ENCODE measurements at places on chromosomes 12 and 14.

DNA sequence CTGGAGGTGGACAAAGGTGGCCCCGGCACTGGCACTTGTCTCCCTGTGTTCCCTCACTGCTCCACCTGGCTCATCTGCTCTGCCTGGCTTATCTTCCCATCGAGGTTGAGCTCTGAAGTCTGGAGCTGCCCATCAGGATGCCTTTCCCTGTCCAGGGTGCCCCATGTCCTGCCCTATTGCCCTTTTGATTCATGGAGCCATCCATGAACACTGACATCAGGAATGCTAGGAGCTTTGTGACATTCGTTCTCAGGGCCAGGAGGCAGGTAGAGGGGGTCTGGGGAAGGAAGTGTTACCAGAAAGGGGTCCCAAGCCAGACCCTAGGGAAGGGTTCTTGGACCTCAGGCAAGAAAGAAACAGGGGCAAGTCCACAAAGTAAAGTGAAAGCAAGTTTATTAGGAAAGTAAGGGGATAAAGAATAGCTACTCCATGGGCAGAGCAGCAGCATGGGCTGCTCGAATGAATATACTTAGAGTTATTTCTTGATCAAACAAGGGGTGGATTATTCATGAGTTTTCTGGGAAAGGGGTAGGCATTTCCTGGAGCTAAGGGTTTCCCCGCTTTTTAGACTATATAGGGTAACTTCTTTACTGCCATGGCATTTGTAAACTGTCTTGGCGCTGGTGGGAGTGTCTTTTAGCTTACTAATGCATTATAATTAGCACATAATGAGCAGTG is 51.6 kb downstream of the RIN3 start:
- DNase-seq = no peak

DNA sequence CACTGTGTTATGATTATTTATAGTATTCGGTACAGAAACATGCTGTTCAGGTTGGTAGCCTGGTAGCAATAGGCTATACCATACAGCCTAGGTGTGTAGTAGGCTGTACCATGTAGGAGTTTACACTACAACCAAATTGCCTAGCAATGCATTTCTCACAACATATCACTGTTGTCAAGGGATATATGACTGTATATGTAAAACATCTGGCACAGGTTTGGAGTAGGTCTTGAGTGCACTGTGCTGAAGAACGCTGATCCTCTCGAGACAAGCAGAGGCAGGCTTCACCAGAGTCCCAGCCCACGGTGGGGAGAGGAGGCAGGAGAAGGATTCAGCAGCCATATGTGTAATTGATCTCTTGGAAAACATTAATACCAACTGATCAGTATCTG is 15.0 kb upstream of the TBX5 start:
- no peak for DNase-seq

- DNase-seq = no peak
These were observed 82.4 kb downstream of the NINJ2 start for GRCh38 chr12:580813-581212.

GRCh38 chr12:97075934-97076630 is 169.0 kb downstream of the NEDD1 start:
- DNase-seq = no peak

DNA sequence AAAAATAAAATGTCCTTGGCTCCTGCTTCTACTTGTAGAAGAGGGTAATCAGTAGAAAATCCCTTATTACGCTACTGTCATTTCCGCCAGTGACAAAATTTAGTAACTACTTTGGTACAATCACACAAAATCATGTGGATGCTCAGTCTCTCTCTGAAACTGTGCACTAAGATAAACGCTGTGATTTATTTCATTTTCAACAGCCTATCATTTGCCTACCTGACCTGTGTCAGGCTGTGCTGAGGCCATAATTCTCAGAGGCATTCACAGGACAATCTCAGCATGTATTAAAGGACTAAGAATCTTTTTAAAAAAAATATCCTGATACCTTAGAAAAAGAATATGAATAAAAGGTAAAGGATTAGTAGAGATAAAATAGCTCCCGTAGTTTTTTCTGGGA is 226.0 kb downstream of the RASSF9 start:
- no peak for DNase-seq

DNA sequence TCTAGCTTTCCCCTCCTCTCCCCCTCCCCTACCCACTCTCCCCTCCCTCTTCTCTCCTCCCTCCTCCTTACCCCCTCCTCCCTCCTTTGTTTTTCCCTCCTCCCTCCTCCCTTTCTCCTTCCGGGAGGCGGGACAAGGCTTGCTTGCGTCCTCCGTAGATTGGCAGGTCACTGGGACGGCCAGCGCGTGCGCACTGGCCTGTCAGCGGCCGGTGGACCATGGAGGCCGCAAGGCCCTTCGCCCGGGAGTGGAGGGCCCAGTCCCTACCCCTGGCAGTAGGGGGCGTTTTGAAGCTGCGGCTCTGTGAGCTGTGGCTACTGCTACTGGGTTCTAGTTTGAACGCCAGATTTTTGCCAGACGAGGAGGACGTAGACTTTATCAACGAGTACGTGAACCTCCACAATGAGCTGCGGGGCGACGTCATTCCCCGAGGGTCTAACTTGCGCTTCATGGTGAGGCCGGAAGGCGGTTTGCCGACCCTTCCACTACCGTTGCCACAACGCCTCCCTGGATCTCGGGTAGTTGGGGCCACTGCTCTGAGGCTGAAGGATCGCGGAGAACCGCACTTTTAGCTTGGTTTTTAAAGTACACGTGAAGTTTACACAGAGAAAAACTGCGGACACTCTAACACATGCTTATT is at the start of gene GLIPR1L2:
Gene GLIPR1L2, plus strand, starts transcription at position 191 of the 640 bp plus-strand sequence. Its CDS starts 28 bp downstream, at position 219.
- DNase-seq = peak; percentile 99

DNA sequence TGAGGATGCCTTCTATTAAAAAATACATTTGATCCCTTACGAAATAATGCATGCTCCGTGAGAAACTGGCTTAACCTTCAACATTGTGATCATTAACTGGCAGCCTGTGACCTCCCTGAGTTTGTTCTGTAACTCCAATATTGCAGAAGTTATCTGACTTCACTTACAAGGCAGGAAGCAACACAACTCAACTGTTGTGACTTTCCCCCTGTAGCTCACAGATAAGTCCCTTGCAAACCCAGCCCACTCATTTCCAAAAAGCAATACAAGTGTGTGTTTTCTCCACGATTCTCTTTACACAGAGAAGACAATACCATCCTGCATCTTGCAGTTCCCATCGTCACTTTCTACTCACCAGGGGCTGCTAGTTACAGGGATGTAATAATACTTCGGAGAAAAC is 304.7 kb upstream of the TMEM132C start:
- DNase-seq = no peak

GRCh38 chr12:55725556-55725955 is 3.3 kb downstream of the CD63 start:
- DNase-seq = no peak

- DNase-seq = no peak
These were observed 5.8 kb upstream of the TMEM63C start for GRCh38 chr14:77175843-77176242.

DNA sequence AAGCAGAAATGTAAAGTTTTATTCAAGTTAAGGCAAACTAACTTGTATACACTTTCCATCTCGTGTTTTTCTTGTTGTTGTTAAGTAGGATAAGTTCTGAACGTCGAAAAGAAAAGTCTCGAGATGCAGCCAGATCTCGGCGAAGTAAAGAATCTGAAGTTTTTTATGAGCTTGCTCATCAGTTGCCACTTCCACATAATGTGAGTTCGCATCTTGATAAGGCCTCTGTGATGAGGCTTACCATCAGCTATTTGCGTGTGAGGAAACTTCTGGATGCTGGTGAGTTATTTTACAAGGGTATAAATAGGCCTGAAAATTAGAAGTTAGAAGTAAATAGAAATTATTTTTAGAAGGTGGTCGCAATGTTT is 25.0 kb downstream of the HIF1A start:
- DNase-seq = no peak

DNA sequence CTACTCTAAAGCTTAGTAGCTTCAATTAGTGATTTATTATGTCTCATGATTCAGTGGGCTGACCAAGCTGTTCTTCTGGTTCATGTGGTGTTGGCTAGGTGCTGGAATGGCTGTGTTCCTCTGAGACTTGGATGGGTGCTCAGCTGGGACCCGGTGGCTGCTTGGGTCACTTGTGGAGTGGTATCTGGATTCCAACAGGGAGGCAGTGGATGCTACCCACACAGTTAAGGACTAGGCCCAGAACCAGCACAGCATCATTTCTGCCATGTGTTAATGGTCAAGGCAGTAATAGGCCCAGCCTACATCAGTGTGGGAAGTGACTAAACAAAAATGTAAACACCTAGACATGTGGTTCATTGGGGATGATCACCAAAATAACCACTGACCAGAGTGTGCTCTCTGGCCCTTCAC is 72.2 kb downstream of the FGD4 start:
- DNase-seq = no peak

GRCh38 chr14:76767681-76768656 is 6.7 kb downstream of the VASH1 start:
- DNase-seq = peak; percentile 79

DNA sequence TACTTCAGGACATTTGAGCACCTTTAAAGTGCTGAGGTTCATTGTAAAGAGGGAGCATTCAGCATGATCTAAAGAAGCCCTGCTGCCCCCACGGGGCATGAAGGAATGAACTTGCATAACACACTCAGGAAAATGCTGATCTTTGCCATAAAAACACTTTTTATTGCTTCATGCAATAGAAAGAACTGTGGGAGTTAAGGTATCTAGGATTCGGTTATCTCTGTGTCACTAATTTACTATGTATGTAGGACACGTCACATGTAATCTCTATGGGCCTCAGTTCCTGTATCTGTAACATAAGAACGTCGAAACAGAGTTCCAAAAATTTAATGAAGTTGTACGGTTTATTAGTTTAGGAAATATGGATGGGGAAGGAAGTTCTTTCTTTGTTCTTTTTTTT is 33.0 kb downstream of the BTBD7 start:
- DNase-seq = no peak

GRCh38 chr12:6782119-6782518 is 7.2 kb upstream of the CD4 start:
- no peak for DNase-seq

- DNase-seq = no peak
These were observed 41.9 kb upstream of the ABCC9 start for GRCh38 chr12:21983095-21983494.

DNA sequence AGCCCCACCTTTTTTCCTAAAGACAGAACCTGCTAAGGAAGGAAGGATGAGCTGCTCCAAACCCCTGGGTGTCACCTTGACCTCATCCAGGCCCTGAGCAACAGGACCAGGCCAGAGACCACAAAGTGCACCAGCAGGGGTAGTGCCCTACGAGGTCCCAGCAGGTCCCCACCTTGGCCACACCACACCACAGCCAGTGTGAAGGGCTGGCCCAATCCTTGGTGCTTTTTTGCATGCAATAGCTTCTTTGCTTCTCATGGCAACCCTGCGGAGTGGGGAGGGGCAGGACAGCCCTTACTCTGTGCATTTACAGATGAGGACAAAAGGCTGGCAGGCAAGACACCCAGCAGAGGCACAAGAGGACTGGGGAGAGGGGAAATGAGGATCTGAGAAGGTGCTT is 352.6 kb downstream of the BCL11B start:
- no peak for DNase-seq

GRCh38 chr14:31096255-31096654 is 70.1 kb upstream of the STRN3 start:
- no peak for DNase-seq

GRCh38 chr12:121404734-121405133 is 4.8 kb downstream of the RNF34 start:
- no peak for DNase-seq

DNA sequence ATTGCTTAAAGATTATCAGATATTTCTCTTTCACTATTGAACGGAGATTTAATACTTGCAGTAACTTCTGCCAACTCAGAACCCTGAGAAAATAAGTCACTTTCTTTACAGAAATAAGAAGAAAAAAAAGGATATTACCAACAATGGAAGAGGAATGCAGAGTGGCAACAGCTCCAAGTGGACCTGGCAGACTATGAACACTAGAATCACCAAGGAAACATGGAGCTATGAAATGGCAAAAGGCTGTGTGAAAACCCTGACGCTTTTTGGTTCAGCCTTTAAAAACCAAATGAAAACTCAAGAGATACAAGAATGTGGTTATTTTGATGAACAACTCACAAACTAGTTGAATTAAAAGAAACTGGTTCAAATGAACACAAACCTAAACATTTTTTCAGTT is 17.7 kb downstream of the DTD2 start:
- DNase-seq = peak; percentile 40

DNA sequence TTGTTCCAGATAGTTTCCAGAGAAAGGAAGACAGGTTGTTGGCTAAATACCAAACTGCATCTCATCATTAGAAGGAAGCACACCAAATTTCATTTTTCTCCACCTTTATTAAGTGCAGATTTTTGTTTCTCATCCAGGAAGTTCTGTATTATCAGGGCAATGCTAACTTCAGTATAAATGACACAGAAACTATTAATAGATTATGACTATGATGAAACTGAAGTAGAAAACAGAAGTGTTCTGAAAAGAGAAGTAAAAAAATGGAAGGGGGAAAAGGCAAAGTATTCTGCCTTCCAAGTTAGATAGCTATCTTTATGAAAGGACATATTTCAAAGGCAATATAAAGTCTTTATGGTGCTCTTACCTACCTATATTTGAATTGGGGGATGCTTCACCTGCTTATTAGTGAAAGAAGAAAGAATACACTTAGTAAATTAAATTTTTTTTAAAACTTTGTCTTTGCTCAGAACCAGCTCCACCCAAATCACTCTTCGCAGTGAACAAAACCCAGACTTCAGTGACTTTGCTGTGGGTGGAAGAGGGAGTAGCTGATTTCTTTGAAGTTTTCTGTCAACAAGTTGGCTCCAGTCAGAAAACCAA is 223.9 kb downstream of the PTPRO start:
- DNase-seq = no peak

DNA sequence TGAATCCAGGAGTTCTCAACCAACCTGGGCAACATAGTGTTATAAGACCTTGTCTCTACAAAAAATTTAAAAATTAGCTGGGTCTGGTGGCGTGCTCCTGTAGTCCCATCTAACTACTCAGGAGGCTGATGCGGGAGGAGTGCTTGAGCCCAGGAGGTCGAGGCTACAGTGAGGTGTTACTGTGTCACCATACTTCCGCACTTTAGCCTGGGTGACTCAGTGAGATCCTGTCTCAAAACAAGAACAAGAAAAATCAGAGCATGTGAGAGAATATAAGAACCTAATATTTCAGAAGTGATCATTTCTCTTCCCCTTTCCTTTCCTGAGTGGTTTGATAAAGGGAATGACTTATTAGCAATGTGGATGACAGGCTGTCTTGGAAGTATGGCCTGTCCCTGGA is 9.5 kb downstream of the TRAF3 start:
- no peak for DNase-seq

- DNase-seq = no peak
These were observed 156.4 kb downstream of the AACS start for GRCh38 chr12:125221602-125222001.

- DNase-seq = no peak
These were observed 22.6 kb downstream of the FRS2 start for GRCh38 chr12:69492739-69493138.

DNA sequence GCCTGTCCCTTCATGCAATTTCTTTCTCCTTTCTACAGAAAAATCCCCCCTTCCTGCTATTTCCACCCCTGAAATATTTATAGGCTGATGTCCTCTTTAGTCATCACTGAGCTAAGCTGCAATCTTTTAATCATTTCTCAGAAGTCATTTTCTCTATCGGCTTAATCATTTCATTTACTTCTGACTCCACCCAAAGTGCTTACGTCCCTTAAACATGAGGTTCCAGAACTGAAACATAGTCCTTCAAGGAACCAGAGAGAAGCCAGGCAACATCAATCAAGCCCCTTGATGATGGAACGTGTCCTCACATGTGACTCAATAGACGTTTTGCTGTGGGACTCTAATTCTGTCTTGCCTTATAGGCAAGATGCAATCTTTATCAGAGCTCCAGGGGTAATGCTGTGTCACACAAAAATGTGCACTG is 148.7 kb upstream of the KRR1 start:
- no peak for DNase-seq

- no peak for DNase-seq
These were observed 249.0 kb downstream of the AACS start for GRCh38 chr12:125314051-125314755.
